ENCODE measurements at places on chromosomes 6 and 20. TPM values are rescaled to one million over a fixed set of nuclear protein-coding genes. Genes with fewer than 3 reads are reported as not detected.

The FOXP4 gene
- 1.6 TPM for total RNA-seq

The MROH8 gene
- 1.0 TPM for total RNA-seq

The CD93 gene
- 76.7 TPM for total RNA-seq

The SAMD10 gene
- total RNA-seq: 1.0 TPM

The NEURL2 gene
- 13.0 TPM for total RNA-seq

The FABP7 gene
- total RNA-seq: not detected

The RWDD2A gene
- 2.6 TPM for total RNA-seq

The NECAB3 gene
- total RNA-seq: 32.4 TPM

The SLC35D3 gene
- not detected for total RNA-seq

Data from skeletal muscle tissue (tissue), 5 donors.